ENCODE measurements at places on chromosomes 16 and 17.
A peak's percentile ranks its signal among the peaks of the same experiment; 100 is the strongest.

DNA sequence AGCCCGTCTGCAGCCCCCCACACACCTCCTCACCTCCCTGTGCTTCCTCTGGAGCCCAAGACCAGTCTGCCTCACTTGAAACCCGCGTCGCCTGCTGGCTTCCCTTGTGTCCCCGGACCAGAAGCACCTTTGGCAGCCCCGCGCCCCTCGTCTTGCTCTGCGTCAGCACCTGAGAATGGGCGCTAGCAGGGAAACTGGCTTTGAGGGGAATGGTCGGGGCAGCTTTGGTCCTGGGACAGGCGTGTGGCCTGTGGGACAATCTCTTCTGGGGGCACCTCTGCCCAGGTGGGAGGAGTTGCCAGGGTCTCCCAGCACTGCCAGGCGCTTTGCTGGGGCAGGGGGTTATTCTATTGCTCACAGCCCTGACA lies 3.6 kb upstream of the MAFG start:
- no peak for DNase-seq

DNA sequence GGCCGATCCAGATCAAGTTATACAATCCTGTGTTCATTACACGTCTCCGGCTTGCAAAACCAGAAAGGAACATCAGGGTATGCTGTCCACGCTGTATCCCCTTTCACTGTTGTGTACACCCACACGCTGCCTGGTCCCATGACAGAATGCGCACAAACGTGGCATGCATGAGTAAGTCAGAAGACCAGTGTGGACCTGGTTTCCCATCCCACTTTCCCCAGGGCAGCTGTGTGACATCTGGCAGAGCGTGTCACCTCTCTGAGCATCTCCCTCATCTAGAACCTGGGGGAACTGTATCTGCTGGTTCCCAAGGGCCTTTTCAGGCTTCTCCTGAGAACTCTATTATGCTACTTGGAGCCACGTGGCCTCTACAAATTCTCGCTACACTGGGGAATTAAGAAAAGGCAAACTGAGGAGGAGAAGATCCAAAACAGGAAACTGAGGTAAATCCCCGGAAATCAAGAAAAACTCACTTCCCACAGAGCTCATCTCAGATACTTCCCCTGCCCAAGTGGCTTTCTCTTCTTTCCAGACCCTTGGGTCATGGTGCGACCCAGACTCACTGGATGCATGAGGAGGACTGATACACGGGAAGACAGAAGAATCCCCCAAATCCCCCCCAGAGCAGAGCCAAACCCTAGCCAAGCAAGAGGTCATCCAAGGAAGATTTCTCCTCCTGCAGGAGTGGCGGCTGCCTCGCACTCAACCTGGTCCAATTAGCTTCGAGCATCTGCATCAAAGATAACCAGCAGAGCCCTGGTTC lies 139.3 kb downstream of the GAS7 start:
- DNase-seq: no peak

- DNase-seq: peak; percentile 51
Observed at GRCh38 chr16:3065069-3065741, at the start of gene IL32. Gene IL32, plus strand, starts transcription at chr16:3065640. Its CDS starts 172 bp downstream, at chr16:3065812.

DNA sequence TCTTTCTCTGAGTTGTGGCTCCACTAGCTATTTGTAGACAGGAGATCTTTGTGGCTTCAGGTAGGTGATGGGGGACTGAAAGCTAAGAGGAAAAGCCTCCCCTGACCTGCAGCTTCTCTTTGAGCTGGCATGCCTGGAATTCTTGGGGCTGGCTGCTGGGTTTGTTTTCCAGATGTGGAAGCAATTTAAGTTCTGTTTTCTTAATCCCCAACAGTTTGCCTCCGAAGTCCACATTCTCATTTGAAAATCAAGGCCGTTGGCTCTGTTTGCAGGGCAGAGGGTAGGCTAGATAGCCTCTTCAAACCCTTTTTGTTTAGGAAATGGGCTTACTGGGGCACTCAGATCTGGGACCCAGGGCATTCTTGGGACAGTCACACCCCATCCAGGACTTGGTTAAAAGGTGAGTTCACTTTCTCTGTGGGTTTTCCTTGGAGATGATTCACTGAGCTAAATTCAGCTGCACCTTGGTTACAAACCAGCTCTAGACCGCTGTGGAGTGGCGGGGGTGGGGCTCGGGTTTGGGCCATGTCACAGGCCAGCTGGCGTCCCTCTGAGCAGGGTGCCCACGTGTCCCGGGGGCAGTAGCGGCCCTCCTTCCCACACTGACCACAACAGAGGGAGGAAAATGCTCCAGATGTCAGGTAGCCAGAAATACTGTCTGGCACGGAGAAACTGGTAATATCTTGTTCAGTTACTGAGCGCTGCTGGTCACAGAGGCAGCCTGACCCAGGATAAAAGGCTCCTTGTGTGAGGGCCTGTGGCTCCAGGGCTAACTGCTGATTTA lies 108.5 kb downstream of the RAB11FIP4 start:
- DNase-seq: no peak

DNA sequence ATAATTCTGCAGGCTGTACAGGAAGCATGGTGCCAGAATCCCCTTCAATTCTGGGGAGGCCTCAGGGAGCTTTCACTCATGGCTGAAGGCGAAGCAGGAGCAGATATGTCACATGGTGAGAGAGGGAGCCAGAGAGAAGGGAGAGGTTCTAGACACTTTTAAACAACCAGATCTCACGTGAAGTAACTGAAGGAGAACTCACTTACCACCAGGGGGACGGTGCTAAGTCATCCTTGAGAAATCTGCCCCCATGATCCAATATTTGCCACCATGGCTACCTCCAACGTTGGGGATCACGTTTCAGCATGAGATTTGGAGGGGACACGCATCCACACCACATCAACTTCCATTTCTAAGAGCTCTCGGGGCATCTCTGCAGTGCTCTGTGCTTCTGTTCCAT lies 37.4 kb upstream of the GNA13 start:
- DNase-seq: no peak

DNA sequence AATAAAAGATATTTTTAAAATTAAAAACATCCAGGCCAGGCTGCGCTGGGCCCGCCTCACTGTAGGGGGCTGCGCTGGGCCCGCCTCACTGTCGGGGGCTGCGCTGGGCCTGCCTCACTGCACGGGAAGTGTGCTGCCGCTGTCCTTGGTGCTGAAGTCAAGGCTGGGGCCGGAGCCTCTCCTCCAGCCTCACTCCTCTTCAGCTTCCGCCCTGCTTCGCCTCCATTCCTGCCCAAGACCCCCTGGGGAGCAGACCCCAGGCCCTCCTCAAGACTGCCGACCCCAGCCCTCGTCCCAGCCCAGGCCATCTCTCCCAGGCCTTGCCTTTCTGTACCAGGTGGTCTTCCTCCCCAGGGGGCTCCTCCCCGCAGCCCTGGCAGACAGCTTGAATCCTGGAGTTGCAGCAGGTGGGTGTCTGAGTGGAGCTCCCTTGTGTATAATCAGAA lies 26.2 kb downstream of the ENDOV start:
- no peak for DNase-seq

- no peak for DNase-seq
Observed at GRCh38 chr17:44083250-44083849, 12.8 kb downstream of the G6PC3 start.

- DNase-seq: no peak
Observed at GRCh38 chr16:28321700-28322411, 29.5 kb downstream of the SBK1 start.

- DNase-seq: no peak
Observed at GRCh38 chr17:32348483-32348800, 1.5 kb upstream of the ZNF207 start.

DNA sequence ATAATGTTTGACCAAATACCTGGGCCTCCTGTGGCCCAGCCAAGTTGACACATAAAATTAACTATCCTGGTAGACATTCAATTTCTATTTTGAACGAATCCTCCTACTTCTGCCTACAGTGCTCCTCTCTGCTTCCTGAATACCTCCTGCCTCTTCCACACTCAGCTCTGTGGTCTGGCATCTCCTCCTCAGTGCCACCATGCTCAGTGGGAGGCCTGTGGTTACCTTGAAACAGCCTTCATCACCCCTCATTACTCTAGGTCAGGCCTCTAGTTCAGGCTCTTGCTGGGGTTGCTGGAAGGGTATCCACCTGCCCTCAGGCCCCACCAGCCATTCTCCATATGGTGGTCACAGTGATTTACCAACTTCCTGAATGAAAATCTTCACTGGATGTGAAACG lies 5.1 kb downstream of the LYRM9 start:
- DNase-seq: no peak

DNA sequence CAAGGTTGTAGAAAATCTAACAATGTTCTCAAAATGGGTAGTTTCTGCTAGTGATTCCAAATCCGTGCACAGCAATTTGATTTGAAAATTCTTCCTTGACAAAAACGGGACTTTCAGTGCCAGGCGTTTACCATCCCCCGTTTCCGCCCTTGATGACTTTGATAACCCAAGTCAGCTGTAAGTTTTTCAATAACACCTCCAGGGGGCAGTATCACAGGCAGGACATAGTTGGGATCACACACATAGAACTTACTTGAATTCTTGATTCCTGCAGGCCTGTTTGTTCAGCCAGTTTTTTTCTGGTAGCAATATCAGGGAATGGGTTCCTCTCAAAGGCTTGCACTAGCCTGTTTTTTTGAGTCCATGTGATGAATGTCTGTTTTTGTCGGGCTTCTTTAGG lies 5.6 kb downstream of the DUXB start:
- DNase-seq: no peak

GRCh38 chr16:1425616-1426370 lies 5.1 kb upstream of the PERCC1 start:
- no peak for DNase-seq

- DNase-seq: no peak
Observed at GRCh38 chr16:4214215-4214621, 27.7 kb downstream of the SRL start.

DNA sequence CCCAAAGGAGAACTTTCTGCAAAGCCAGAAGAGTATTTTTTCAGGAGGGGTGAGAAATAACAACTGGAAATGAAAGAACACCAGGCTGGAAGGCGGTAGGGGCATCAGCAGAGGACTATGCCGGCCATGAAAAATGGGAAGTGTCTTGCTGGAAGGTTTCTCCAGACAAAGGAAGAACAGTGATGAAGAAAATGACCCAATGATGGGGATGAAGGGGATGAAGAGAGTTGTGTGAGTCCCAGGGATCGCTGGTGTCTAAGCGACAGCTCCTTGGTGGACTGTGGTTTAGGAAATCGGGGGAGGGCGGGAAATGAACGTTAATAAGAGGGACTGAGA lies 623 bp downstream of the TTLL6 start:
- DNase-seq: no peak

DNA sequence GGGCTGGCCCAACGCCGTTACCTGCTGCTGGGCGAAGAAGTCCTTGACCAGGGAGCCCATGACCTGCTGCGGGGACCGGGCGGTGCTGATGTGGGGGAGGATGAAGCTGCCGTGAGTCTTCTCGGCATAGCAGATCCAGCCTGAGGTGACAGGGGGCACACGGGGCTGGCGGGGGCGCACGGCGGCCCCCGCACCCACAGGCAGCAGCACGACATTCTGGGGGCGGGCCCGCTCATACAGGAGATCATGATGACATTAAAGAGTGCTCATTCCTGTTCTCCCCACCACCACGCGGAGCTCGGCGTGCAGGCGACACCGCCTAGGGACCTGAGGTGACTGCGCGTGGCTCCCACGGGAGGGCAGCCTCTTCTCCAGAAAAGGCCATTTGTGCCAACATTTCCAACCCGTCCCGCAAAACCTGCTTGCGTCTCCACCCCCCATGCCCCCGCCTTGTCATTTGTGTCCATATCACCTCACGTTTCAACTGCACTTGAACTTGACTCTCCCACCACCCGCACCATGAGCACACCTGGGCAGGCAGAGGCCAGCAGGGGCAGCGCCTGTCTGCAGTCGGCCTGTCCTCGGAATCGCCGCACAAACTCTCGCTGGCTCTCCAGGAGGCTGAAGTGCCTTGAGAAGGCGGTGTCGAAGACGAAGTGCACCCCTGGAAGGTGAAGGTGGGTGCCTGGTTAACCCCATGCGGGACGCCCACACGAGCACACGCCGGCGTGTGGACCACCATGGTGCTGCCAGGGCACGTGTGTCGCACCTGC lies 6.4 kb downstream of the CIAO3 start:
- no peak for DNase-seq

GRCh38 chr17:16304830-16305229 lies 48.4 kb downstream of the CENPV start:
- DNase-seq: no peak

DNA sequence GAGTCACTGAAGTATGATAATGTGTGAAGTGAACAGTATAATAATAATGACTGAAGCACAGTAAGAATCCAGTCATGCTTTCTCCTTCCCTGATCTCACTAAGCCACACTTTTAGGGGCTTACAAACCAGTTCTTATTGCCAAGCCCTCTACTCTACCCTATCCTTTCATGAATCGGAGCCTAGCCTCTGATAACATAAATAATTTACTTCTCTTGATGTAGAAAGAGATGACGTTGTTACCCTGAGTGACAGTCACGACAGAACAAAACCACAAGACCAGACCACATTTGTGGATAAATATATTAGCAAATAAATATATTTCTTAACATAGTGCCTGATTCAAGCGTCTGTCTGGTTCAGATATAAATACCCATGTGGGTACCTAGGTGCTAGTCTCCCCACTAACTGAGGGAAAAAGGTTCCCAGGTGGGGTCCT lies 1.4 kb upstream of the SUPT4H1 start:
- DNase-seq: no peak

- DNase-seq: no peak
Observed at GRCh38 chr16:89729293-89729692, 8.0 kb downstream of the ZNF276 start.

Data from activated CD8-positive, alpha-beta memory T cell treated with anti-CD3 and anti-CD28 coated beads for 4 hours (primary cell).